Skeletal muscle cell (primary cell): ENCODE measurements at places on chromosomes 16 and 17.

- DNase-seq: no peak
These were observed 606.3 kb downstream of the MAF start for GRCh38 chr16:78994135-78994745.

DNA sequence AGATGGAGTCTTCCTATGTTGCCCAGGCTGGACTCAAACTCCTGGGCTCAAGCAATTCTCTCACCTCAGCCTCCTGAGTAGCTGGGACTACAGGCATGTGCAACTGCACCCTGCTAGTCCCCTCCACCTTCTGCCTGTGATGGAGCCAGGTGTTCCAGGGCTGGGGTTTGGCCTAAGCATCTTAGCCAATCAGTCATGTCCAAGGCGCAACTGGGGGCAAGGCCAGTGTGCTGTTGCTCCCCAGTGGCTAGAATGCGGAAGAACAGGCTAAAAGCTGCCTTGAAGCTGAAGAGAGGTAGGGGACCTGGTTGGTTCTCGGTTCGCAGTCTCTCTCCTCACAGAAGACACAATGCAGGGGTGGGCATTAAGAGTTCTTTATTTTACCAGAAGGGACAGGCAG is 18.6 kb downstream of the FLOT2 start:
- DNase-seq: no peak

DNA sequence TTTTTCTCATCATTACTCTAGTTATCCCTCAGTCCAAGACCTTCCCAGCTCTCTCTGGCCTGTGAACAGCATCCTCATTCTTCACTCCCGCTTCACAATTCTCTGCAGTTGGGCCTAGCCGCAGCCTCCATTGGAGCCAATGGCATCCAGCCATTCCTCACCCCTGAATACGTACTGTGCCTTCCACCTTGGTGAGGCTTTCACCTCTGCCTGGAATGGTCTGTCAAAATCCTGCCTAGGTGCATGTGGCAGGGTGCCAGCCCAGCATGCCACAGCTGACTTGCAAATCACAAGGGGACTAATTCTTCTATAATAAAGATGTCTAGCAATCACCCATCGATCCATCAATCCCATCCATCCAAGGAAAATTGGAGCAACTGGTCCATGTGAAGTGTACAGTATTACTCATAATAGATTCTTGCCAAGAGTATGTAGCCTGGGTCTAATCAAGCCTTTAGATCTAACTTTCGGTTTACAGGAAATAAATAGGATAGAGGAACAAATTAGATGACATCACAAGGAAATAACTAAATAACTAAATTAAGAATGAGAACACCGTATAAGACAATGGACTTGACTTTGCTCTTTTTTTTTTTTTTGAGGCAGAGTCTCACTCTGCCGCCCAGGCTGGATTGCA is 5.1 kb upstream of the CX3CL1 start:
- no peak for DNase-seq

DNA sequence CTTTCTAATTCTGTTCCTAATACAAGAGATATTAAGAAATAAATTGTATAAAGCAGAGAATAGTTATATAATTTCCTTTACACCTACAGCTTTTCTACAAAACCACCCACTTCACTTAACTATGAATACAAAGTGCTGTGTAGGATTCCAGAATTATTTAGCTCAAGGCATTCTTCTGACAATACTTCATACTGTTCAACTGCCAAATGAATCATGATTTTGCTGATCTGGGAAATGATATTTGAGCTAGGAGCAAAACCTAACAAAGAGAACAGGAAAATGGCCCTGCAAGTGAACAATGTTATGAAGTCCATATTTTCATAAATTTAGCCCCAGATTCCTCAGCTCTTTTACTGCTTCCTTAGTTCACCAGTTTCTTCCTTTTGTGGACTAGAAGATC is 12.9 kb downstream of the BBS2 start:
- DNase-seq: no peak

GRCh38 chr17:75683583-75683982 is 16.4 kb downstream of the SAP30BP start:
- no peak for DNase-seq

- no peak for DNase-seq
These were observed 12.3 kb downstream of the CES1 start for GRCh38 chr16:55820615-55821014.

DNA sequence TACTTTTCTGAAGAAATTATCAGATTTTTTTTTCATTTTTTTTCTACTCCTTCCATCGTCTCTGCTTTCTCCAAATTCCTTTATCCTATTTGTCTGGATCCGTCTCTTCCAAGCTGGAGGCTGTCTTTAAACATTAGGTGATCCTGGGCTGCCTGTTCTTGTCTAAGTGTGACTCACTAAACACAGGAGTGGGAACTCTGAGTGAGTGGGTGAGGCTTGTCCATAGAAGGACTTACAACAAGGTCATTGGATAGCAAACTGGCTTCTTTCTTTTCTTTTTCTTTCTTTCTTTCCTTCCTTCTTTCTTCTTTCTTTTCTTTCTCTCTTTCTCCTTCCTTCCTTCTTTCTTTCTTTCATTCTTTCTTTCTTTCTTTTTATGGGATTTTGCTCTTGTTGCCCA is 18.2 kb downstream of the ALOX15 start:
- peak; percentile 64 for DNase-seq

- DNase-seq: no peak
These were observed 20.6 kb upstream of the CHMP6 start for GRCh38 chr17:80970762-80971703.

- no peak for DNase-seq
These were observed 27.5 kb downstream of the CEP295NL start for GRCh38 chr17:78875363-78876093.

DNA sequence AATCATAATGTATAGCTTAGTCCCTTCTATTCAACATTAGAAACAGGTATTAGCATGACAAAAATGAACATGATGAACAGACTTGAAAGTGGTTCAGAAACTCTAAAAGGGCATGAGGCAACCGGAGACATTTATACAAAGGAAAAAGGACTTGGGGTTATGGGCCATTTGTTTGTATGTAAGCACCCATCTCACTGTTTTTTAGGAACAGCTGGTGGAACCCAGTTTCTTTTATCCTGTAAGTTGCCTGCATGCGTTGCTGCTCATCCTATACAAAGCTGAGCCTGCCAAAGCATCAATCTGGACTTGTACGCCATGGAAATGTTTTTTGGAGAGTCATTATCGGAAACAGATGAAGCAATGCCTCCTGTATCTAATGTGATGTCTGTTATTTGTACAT is 72.3 kb upstream of the NACA2 start:
- no peak for DNase-seq

GRCh38 chr17:5513628-5514027 is 27.3 kb downstream of the MIS12 start:
- DNase-seq: no peak

DNA sequence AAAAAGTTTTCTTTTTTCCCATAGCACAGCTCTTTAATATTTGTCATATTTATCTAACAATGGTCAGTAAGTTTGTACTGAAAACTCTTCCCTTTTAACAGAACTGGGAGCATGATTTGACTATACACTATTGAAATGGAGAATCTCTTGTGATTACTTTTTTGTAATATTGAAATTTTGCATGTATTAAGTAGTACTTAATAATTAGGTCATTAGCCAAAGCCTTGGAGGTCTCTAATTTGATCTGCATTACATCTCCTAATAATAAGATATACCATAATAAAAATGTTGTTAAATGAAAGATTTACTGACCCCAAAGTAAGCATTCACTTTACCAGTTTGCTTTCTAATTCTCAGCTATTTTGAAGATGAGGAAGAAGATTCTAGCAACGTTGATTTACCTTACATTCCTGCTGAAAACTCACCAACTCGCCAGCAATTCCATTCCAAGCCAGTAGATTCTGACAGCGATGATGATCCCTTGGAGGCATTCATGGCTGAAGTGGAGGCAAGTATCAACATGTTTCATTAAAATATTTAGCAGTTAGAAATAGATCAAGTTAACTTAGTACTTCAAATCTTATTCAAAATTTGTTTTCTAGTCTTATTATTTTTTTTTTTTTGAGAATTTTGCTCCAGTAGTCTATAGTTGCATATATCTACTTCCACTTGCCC is 18.2 kb downstream of the DDX42 start:
- no peak for DNase-seq

- no peak for DNase-seq
These were observed 44.8 kb upstream of the MSI2 start for GRCh38 chr17:57211543-57211942.

DNA sequence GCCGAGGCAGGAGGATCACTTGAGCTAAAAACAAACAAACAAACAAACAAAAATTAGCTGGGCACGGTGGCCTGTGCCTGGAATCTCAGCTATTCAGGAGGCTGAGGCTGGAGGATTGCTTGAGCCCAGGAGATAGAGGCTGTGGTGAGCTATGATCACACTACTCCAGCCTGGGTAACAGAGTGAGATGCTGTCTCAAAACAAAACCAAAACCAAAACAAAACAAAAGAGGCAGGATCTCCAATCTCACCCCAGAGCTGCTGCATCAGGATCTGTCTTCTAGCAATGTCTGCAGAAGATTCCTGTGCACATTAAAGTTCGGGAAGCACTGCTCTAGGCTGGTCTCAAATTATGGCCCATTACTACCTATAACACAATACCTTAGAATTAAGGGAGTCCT is 43.1 kb downstream of the MAP2K6 start:
- DNase-seq: no peak

DNA sequence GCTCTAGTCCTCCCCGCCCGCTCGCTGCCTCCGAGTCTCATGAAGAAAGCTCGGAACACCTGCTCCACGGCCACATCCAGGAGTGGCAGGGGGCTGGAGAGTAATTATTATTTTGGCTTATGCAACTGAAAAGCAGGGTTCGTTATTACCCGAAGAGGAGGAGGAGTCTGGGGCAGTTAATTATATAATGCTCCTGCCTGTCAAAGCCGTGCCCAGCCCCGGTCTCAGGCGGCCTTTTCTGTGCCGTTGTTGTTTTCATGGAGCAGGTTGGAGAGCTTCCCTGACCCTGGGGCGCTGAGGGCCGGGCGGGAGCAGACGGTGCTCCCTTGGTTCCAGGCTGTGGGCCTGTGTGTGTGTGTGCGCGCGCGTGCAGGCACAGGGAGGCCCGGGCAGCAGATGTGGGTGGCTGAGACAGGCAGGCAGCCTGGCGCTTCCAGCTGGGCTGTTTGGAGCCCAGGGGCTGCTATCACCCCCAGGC is 2.4 kb downstream of the JPH3 start:
- no peak for DNase-seq

DNA sequence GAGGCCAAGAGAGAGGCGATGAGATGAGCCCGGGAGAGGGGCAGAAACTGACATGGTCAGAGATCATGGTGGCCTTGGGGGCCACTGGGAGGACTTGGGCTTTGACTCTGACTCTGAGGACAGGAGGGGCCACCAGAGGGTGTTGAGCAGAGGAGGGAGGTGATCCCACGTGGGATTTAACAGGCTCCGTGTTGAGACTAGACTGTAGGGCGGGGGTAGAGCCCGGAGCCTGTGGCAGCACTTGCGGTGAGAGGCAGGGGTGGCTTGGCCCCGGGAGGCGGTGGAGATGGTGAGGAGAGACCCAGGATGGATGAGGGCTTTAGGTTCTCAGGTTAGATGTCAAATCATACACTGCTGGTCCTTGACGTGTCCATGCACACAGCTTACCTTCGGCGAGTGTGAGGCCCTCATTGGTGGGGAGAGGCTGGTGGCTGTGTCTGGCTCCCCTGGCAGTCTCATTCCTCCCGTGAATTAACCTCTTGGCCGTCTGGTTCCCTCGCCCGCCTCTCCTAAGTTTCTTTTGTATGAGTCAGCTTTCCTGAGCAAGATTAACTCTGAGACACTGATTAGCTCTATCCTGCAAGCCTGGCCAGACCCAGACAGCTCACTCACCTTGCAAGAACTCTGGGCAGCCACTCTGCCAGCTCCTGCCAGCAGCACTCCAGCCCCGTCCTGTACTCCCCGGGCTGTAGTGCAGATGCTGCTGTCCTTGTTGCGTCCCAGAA is 39.7 kb downstream of the VPS35L start:
- DNase-seq: no peak

DNA sequence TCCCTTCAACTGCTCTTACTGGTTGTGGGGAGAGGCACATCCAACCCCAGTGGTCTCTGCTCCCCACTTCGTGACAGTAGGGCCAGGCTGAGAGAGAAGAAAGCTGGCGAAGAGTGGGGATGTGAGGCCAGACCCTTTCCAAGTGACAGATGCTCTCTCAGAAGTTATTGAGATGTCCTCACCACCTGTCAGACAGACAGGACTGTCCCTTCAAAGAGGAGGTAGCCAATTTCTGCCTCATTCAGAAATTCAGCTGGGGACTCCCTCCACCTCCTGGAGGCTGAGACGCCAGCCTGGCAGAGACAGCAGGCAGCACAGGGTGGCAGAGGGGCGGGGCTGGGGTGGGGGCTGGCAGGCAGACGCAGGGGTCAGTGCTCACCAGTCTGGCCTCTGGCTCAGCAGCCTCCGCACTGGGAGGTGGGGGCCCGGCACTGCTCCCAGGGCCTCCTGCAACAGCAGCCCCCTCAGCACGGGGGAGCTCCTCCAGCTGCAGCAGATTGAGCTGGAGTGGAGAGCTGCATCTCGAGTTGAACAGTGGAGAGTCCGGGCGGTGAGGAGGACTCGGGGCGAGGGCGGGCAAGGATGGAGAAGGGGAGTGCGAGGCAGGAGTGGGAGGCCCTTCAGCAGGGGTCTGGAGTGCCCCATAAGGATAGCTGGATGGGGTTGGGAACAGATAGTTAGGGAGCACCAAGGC is 9.2 kb downstream of the PER1 start:
- DNase-seq: no peak

- DNase-seq: no peak
These were observed 397.0 kb upstream of the CCL2 start for GRCh38 chr17:33858121-33858520.

- DNase-seq: peak; percentile 54
These were observed 9.7 kb upstream of the BAHCC1 start for GRCh38 chr17:81385320-81386111.

GRCh38 chr17:76251478-76252039 is 11.3 kb upstream of the RNF157 start:
- DNase-seq: no peak

GRCh38 chr16:22685459-22685830 is 128.5 kb upstream of the HS3ST2 start:
- DNase-seq: no peak

DNA sequence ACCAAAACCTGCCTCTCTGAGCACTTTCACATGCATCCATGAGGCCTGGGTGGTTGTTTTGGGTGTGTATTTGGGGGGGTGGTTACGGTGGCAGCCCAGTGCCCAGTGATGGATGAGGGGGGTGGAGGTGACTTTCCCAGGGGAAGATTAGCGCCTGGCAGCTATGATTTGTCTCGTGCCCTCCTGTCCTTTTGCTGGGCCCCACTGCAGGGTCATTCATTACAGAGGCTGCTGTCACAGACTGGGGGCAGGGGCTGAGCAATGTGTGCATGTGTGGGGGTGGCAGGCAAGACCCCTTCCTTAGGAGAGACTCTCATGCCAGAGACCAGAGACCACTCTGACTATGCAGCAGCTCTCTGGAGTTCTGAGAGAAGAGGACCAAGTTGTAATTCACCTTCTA is 93.7 kb downstream of the MRM1 start:
- no peak for DNase-seq
